ENCODE measurements at places on chromosomes 7 and 10.

DNA sequence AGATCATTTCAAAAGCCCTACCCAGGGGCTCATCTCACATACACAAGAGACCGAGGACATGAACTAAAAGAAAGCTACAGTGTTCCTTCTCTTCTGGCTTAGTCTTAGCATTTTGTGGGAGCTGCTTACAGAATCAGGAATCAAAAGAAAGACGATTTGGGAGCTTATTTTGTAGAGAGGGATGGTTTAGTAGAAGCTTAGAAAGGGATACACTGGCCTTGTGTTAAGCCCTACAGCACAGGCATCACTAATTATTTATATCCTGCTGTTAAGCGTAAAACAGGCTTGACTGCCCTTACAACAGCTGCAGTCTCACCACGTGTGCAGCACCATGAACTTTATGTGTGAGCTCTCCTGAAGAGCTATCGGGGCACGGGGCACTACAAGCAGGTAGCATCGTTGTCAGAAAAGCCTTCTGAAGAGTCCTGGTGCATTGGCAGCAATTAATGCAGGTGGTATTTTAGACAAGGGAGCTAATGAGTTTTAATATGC lies 798.3 kb downstream of the NXPH1 start:
- no peak for DNase-seq

DNA sequence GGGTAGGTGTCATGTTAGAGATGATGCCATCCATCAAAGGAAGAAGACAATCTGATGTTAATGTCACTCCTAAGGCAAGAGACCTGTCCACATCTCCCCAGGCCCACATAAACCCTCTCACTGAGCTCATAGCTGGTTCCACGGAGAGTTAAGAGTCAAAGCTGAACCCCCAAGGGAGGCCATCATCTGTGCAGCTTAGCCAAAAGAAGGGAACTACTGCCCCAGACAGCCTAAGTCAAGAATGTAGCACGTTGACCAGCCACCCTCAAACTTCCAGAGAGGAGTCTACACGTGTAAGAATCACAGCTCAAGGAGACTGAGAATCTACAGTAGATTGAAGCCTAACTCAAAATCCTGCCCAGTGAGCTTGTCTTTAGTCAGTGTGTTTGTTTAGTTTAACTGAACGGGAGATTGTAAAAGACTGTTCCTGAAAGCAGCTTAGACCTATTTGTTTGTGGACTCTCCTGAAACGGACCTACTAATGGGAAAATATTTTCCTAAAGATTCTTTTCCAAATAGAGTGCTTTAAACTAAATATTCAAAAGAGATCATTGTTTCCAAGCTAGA lies 192.7 kb upstream of the NFE2L3 start:
- DNase-seq = no peak

GRCh38 chr7:2106924-2107323 lies 125.8 kb downstream of the MAD1L1 start:
- no peak for DNase-seq

- DNase-seq = no peak
These were observed 5.3 kb upstream of the TMEM139 start for GRCh38 chr7:143279186-143280098.

- no peak for DNase-seq
These were observed 38.0 kb downstream of the R3HCC1L start for GRCh38 chr10:98172495-98172894.

Data from T-helper 22 cell (primary cell).